ENCODE measurements at places on chromosomes 1 and 21. TPM values are rescaled to one million over a fixed set of nuclear protein-coding genes. Genes with fewer than 3 reads are reported as not detected.

The RGS8 gene
- total RNA-seq, result not detected

The PRAMEF6 gene
- not detected for total RNA-seq

The LCE1C gene
- total RNA-seq, result not detected

The CD1D gene
- total RNA-seq, result 8.0 TPM

The SPATA21 gene
- total RNA-seq, result not detected

The ANGPTL7 gene
- 0.28 TPM for total RNA-seq

The CCDC181 gene
- total RNA-seq, result 0.14 TPM

The TNFSF18 gene
- total RNA-seq, result not detected

The APCS gene
- not detected for total RNA-seq

The SH2D1B gene
- not detected for total RNA-seq

The COL9A2 gene
- total RNA-seq, result 1.7 TPM

The CHIT1 gene
- 0.18 TPM for total RNA-seq

The CC2D1B gene
- 28.6 TPM for total RNA-seq

The MYBPHL gene
- not detected for total RNA-seq

The SUSD4 gene
- total RNA-seq, result 0.14 TPM

The DHX9 gene
- total RNA-seq, result 118 TPM

The ADIPOR1 gene
- total RNA-seq, result 126 TPM

The ADAM30 gene
- total RNA-seq, result not detected

The RNF186 gene
- total RNA-seq, result not detected

The UQCRH gene
- total RNA-seq, result 491 TPM

The BOLA1 gene
- 8.7 TPM for total RNA-seq

The RHD gene
- not detected for total RNA-seq

The PTPRU gene
- total RNA-seq, result 37.9 TPM

The KRTAP19-3 gene
- not detected for total RNA-seq

The SLFNL1 gene
- 0.28 TPM for total RNA-seq

The HTR6 gene
- not detected for total RNA-seq

The ASAP3 gene
- total RNA-seq, result 58.6 TPM

The ANGPTL3 gene
- total RNA-seq, result not detected

The DSCAM gene
- under 0.01 TPM for total RNA-seq

The LYST gene
- total RNA-seq, result 20.9 TPM

The GPR25 gene
- total RNA-seq, result not detected

The ZYG11A gene
- 1.00 TPM for total RNA-seq

The RYR2 gene
- under 0.01 TPM for total RNA-seq

The HDAC1 gene
- 80.1 TPM for total RNA-seq

The RNF220 gene
- total RNA-seq, result 42.1 TPM

The SPTA1 gene
- total RNA-seq, result 0.18 TPM

The CRB1 gene
- total RNA-seq, result 0.28 TPM

The LIN28A gene
- total RNA-seq, result not detected

All from smooth muscle cell of bladder (primary cell).